Chondrocyte (in vitro differentiated cells): ENCODE measurements at places on chromosomes 16 and 17. TPM values are rescaled to one million over a fixed set of nuclear protein-coding genes. Genes with fewer than 3 reads are reported as not detected.

Gene ATP2C2
- total RNA-seq: not detected in 3 replicates

Gene RILP
- total RNA-seq: 1.8 to 2.0 TPM (median 1.8 TPM) in 3 replicates

Gene MTSS2
- 243 to 296 TPM (median 282 TPM) in 3 replicates for total RNA-seq

Gene SHBG
- total RNA-seq: 0.67 to 1.2 TPM (median 0.92 TPM) in 3 replicates

Gene LRRC46
- total RNA-seq: 0.35 to 0.65 TPM in 2 of 3 replicates, not detected in the other

Gene REXO5
- total RNA-seq: 2.9 to 6.9 TPM (median 4.0 TPM) in 3 replicates

Gene JMJD8
- total RNA-seq: 38.8 to 56.5 TPM (median 39.2 TPM) in 3 replicates

Gene TOP2A
- 24.6 to 28.2 TPM (median 27.8 TPM) in 3 replicates for total RNA-seq

Gene CMTM2
- not detected in 3 replicates for total RNA-seq

Gene KRTAP2-1
- total RNA-seq: not detected in 3 replicates

Gene ARRB2
- 7.1 to 11.8 TPM (median 7.2 TPM) in 3 replicates for total RNA-seq

Gene HEXD
- total RNA-seq: 10.8 to 17.7 TPM (median 11.2 TPM) in 3 replicates

DNA sequence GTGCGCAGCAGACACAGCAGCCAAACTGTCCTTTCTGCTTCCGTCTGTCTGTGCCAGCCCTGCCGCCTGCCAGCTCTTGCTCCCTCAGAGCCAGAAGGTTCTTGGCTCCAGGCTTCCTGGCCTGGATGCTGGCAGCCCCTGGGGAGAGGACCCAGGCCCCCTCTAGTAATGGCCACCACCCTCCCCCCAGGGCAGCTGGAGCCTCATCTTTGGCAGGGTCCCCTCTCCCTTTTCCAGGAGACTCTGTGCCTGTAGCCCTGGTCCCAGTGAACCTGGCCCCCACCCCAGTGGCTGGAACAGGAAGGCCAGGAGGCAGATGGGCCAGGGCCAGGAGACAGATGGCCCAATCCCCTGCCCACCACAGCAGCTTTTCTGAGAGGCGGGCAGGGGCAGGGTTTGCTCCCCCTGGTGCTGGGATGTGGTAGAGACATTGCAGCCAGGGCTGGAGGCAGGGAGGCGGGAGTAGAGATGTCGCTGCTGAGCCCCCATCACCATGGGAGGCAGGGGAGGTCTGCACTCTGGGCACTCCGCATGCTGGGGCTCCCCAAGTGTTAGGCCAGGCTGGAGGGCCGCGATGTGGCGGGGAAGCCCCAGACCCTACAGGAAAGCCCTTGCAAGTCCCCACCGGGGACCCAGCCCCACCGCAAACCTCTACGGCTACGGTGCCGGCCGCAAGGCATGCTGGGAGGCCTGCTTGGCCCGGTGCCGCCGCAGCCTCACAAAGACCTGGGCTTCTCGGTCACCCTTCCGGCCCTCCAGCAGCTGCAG lies 16.7 kb downstream of the UNC13D start:
- no peak for DNase-seq

GRCh38 chr17:75848523-75849278 lies 4.5 kb upstream of the UNC13D start:
- no peak for DNase-seq

GRCh38 chr17:3693141-3693540 lies 2.8 kb downstream of the P2RX5 start:
- DNase-seq: no peak

GRCh38 chr16:69143116-69143515 lies 10.7 kb downstream of the UTP4 start:
- no peak for DNase-seq

DNA sequence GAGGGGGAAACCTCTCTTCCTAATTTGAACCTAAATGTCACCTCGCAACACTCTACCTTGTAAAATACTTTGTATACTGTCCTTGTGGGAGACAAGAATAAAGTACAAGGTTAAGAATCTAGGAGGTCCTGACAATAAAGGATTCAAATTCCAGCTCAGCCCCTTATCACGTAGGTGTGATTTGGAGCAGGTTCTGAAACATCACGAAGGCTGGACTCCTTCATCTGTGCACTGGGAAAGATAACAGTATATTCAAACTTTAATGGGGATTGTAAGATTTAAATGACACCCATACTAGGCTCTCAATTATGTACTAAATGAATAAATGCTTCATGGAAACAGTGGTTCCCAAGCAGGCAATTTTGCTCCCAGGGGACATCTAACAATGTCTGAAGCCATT lies 2.1 kb downstream of the TXNDC11 start:
- no peak for DNase-seq

DNA sequence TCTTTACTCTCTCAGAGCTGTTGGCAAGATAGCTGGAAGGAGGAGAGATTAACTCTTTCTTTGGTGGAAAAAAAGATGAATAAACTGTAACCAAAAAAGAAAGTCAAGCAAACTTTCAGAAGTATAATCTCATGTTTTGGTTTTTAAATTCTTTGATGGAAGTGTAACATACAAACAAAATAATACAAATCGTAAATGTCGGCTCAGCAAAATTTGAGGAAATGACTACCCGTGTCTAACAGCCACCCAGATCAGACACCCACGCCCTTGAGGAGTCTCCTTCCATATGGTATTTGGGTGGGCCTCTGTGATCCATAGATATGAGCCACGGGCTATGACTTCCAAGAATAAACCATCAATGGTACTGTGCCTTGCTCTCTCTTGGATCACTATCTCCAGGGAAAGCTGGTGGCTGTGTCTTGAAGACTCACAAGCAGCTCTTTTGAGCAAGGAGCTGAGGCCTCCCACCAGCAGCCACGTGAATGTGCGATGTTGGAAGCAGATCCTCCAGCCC lies 9.6 kb upstream of the CD300C start:
- DNase-seq: no peak

GRCh38 chr16:48350736-48351135 lies 34.5 kb downstream of the SIAH1 start:
- DNase-seq: no peak

DNA sequence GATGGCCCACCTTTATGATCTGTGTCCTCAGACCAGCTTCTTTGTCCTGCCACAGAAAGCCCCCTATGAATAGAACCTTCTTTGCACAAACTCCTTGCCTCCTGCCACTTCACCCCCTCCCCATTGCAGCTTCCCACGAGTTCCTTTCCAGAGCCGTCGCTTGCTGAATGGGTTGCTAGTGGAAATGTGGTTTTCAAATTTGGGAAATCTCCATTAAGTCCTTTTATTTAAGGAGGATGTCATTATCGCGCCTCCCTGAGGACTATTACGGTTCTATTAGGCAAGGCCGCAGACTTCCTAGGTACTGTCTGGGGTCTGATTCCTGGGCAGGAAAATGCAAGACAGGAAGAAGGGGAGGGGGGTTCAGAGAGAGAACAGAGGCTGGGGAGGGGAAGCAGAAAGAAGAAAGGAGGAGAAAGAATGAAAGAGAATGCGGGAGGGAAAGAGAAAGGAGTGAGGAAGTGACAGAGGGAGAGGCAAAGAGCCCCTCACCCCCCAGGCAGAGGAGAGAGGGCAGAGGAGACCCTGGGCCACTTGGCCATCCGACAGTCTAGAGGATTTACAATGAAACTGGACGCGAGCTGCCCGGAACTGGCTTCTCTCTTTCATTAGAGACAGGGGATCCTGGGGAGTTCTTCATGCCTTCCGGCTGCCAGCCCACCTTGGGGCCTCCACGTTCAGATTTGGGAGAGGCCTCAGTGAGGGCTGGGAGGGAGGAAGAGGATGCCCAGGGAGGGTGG lies 31.7 kb upstream of the ETV4 start:
- DNase-seq: no peak

GRCh38 chr16:17437127-17437720 lies 33.5 kb downstream of the XYLT1 start:
- DNase-seq: no peak

DNA sequence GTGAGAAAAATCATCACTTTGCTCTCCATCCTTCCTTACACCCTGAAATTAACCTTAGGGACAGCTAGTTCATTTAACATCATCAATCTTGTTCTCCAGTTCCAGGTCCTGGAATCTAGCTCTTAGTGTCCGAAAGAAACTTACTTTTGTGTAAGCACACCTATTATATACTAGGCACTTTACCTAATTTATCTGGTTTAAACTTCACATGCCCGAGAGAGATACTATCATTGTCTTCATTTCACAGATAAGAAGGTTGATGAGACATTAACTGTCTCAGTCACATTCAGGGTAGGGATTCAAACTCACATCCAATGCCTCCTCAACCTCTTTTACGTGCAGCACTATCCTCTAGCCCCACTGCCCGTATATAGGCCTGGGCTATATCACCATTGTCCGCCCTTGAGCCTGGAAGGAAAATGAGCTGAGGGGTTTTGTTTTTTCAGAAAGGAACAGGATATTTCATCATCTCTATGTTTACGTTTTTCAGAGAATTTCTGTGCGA lies 501 bp upstream of the AP2B1 start:
- DNase-seq: no peak

GRCh38 chr16:67158637-67159600 lies 790 bp downstream of the TRADD start:
- DNase-seq: no peak

DNA sequence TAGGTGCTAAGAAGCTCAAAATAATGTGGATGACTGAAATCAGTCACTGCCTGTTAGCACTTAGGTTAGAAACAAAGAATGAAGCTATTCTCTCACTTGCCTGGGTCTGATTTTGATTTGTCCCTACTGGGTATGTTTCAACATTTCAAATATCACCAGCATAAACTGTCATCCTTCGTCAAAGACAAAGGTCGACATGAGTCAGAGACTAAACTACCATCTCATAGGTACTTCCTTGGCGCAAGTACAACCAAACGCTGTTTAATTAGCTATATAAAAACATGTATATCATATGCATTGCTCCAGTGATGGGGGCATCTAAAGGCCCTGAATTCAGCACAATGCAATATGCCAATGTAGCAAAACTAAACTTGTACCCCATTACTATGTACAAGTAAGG lies 4.0 kb downstream of the AKTIP start:
- DNase-seq: no peak

- peak; percentile 57 for DNase-seq
Measured at GRCh38 chr16:74431516-74431915, 10.2 kb upstream of the CLEC18B start.

GRCh38 chr16:67030221-67030962 lies 1.4 kb downstream of the CBFB start:
- no peak for DNase-seq

DNA sequence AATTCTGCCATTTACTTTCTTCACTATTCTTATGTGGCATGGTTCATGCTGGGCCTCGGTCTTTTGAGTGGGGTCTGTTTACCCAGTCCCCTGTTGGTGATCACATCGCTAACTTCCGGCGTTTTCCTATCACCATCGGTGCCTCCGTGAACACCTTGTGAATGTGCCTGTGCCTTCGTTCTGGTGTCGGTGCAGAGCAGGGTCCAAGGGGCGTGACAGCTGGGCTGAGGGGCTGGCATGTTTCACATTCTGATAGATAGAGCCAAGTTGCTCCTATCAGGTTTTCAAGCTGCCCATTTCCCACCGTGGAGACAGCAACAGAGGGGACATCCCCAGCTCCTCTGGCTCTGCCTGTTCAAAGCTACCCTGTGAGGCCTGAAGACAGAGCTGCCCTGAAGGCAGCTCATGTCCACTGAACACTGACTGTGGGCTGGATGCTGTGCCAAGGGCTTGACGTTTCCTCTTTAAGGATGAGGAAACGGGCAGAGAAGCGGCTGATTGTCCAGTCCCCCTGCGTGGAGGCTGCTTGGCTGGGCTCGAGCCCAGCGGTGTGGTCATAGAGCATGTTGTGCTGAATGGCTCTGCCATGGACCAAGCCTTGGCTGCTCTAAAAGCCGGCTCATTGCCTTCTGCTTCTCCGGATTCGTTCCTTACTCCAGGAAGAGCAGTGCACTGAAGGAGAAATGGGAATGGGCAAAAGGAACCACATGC lies 17.0 kb downstream of the DHODH start:
- no peak for DNase-seq

- DNase-seq: no peak
Measured at GRCh38 chr17:935485-935884, 44.1 kb downstream of the NXN start.

- DNase-seq: no peak
Measured at GRCh38 chr16:86665319-86665675, 86.9 kb downstream of the FOXL1 start.

- peak; percentile 85 for DNase-seq
Measured at GRCh38 chr16:86961171-86961601, 356.0 kb downstream of the C16orf95 start.

DNA sequence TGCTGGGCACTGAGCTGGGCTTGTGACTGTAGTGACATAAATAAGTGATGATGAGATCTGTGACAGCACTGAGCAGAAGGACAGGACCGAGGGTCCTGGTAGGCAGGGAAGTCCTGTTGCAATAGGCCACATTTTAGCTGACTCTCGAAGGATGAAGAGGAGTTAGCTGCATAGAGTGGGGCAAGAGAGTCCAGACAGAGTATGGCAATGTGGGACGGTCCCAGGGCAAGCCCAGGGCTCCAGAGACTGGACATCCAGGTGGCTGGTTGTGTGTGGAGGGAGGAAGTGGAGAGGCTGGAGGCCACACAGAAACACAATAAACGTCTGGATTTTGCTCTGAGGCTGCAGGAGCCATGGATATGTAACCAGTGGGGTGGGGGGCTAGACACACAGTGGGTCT lies 64.5 kb upstream of the ZNF423 start:
- peak; percentile 46 for DNase-seq

DNA sequence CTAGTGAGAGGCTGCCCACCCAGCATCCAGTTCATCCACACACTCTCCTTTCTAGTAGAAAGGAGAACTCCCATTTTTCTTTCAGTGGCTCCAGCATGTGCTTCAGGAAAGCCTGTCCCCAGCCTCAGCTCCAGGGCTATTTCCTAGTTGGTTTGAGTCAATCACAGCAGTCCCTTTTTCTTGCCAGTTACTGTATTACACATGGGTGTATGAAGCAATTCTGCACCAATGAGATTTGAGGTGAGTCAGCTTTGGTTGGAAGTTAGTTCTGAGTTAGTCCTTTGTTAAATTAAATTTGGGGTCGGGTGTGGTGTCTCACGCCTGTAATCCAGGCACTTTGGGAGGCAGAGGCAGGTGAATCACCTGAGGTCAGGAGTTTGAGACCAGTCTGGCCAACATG lies 24.8 kb downstream of the RAD51D start:
- DNase-seq: no peak

GRCh38 chr16:84953190-84953746 lies 58.1 kb downstream of the ZDHHC7 start:
- DNase-seq: no peak

- no peak for DNase-seq
Measured at GRCh38 chr17:80981062-80981902, 10.4 kb upstream of the CHMP6 start.

GRCh38 chr17:77594416-77595209 lies 363.9 kb upstream of the TNRC6C start:
- DNase-seq: no peak
